ENCODE measurements at places on chromosomes 16 and 17.

GRCh38 chr16:72220875-72221629 is 49.1 kb upstream of the PMFBP1 start:
- no peak for DNase-seq

DNA sequence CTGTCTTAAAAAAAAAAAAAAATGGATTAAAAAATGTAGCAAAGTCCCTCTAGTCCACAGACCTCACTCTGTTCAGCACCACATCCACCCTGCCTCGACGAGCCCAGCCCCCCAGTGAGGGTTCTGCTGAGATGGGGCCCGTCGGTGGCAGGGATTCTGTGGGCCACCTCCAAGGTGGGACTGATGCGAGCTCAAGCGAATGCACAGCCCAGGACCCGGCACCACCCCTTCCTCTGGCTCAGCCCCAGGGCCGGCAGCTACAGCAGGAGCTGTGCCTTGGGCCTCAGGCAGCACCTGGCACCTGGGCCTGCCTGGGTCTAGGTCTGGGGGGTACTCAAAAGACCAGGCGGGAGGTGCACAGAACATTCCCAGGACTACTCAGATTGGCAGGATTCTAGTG is 59.5 kb downstream of the ZNF778 start:
- no peak for DNase-seq

DNA sequence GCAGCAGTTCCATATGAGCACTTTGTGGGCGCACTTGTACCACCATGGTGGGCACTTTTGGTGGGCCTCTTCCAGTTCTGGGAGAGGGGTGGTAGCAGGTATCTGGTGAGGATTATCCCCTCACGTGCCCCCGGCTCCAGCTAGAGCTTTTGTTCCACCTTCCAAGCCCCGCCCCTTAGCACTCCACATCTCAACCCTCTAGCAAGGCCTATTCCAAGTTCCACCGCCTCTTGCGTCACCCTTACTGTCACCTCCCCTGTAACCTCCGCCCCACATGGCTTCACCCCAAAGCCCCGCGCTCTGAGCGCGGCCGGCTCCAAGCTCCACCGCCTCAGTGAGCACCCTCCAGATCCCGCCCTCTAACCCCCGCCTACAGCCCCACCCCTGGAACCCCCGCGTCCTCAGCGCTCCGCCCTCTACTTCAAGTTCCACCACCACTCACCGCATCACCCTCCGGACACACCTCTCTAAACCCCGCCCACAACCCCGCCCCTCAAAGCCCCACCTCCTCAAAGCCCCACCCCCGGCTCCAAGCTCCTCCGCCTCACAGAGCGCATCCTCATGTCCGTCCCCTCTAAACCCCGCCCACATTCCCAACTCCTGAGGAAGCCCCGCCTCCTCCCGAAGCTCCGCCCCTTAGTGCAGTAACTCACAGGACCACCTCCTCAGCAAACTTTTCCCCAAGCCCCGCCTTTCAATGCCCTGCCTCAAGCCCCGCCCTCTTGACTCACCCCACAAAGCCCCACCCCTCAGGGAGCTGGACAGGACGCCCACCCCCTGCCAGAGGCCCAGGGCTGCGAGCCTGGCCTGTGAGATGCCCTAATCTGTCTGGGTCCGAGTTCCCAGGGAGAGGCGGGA is 11.1 kb downstream of the SCN4A start:
- no peak for DNase-seq

DNA sequence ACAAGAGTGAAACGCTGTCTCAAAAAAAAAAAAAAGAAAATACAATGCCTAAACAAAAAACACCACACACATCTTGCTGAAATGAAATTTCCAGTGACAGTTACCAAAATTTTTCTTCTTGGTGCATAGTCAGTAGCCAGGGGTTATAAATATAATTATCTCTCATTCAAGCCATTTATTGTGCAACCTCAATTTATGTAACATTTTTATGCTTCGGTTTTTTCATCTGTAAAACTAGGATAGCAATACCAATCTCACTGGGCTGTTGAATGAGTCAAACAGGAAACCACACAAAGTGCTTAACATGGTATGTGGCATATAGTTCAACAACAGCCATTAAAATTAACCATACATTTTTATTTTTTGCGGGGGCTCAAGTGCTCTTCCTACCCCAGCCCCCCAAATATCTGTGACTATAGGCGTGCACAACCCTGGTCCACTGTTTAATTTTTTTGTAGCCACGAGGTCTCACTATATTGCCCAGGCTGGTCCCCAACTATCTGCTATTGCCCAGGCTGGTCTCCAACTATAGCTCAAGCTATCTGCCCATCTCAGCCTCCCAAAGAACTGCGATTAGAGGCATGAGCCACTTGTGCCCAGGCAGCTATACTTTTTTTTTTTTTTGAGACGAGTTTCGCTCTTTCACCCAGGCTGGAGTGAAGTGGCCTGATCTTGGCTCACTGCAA is 2.6 kb downstream of the COG4 start:
- no peak for DNase-seq

All from NCI-H1092 (cell line).